Fibroblast of skin of scalp (primary cell): ENCODE measurements at places on chromosomes 12 and 14.

DNA sequence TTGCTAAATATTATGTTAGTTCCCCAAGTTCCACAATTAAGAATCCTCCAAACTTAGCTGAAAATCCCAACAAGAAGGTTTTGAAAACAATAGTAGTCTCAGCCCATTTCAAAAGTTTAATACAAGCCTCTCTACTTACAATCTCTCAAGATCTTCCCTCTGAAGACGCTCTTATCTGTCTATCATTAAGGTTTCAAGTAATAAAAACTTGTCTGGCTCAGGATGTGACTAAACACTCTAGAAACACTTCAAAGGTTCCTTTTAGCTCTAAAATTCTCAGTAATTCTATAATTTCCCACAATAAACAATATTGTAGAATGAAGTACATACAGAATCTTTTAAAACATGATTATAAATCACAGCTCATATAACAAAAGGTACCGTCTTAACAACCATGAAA lies 16.3 kb downstream of the YAF2 start:
- DNase-seq, result no peak

GRCh38 chr14:75238756-75239455 lies 39.7 kb upstream of the FOS start:
- DNase-seq, result no peak

DNA sequence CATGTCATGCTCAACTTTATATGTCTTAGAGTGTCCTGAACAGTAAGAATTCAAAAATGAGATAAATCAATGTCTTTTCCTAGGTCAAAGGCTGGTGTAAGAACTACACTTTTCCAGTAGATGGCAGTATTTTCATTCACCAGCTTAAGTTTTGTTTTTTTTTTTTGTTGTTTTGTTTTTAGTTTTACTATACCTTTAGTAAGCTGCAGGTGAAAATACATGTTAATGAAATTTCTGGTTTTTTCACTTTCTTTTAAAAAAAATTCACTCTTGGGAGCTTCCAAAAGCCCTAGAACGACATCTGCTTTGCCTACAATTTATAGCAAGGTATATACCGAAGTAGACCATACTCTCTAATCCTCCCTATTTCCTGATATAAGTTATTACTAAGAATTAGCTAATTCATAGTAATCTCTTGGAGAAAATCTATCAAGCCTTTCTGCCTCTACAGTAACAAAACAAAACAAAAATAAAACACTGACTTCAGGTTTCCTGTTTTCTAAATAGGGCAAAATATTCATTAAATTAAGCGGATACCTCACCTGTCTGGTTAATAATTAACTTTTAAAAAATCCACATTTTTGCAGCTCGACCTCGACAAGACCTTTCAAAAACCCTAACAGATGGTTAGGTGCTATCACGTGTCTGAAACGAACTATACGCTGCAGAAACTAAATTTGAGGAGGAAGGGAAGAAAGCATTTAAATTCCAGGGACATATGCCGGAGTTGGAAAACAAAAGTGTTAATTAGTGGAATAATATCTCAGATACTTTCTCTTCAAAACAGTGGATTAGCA lies 2.7 kb upstream of the SAMD4A start:
- DNase-seq, result peak; percentile 39

GRCh38 chr12:13233830-13234641 lies 37.5 kb downstream of the EMP1 start:
- peak; percentile 66 for DNase-seq

- DNase-seq, result no peak
These were observed 651 bp downstream of the PFKM start for GRCh38 chr12:48119834-48120195.

DNA sequence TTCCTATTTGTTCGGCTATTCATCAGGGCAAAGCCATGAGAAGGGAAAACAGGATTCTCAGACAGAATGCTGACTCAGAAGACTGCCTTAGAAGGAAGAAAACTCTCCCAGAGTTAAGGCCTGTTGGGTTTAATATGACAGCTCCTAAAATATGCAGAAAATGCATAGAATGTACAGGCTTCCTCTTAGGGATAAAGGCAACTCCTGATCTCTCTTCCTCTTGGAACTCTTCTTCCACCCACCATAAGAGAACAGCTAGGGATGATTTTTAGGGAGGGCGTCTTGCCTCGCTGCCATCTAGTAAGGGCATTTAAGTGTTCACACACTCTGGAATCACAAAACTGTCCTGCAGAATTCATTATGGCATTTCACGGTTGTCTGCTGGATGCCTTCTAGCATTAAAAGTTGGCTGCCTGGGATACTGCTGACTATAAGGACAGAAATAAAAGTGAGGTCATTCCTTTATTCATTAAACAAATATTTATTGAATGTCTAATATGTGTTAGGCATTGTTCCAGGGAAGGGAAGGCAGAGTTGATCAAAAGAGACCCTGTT lies 73.7 kb downstream of the DCAF5 start:
- peak; percentile 96 for DNase-seq

DNA sequence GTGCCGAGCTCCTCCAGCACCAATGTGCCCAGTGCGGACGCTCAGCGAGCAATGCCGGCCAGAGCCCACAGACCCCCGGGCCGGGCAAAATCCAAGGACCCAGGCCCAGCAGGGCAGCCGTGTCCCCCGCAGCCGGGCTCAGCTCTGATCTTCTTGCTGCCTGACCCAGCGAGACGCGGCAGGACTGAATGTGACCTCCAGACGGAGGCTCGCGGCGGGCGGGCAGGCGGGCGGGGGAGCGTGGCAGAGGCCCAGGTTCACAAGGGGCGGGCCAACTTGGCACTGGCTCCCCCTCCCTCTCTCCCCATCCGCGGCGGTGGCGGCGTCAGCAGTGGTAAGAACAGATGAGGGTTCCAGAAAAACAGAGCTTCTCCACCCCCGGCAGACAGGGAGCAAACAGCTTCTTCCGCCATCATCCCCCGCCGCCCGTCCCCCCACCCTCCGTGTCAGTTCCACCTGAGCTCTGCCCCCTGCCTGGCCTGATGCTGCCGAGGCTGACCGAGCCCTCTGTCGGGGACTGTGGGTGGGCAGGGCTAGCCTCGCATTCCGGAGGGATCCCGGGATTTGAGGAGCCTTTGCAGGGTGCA lies 94.3 kb downstream of the RFLNA start:
- DNase-seq, result peak; percentile 86

- peak; percentile 95 for DNase-seq
These were observed 296.5 kb downstream of the TMEM132D start for GRCh38 chr12:129607301-129607700.

DNA sequence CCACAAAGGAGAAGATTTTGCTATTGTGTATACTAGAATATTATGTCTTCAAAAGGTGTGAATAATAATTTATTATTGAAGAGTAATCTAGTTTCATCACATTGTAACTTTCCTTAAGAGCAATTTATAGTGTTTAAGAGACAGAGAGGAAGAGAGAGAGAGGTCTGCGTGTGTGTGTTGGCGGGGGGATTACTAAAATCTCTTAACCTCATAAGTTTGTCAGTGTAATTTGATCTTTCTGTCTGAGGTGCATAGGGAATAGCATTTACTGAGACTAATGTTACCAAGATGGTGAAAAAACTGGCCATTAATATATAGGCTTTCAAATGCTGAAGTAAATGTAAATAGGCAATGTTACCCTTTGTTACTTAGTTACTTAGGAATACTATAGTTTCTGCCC lies 48.2 kb upstream of the BTG1 start:
- DNase-seq, result no peak

DNA sequence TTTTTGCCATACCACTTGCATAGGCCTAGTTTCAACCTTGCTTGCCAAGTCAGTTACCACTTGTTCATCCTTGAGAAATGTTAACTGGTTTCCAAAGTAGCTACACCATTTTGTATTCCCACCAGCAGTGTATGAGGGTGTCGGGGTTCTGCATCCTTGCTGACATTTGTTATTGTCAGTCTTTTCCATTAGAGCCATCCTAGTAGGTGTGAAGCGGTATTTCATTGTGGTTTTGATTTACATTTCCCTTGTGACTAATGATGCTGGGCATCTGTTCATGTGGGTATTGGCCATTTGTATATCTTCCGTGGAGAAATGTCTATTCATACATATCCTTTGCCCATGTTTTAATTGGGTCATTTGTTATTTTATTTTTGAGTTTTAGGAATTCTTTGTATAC lies 27.6 kb upstream of the GALNT16 start:
- no peak for DNase-seq

GRCh38 chr14:65867333-65867732 lies 454.8 kb downstream of the FUT8 start:
- DNase-seq, result no peak

GRCh38 chr14:88552876-88553275 lies 1.9 kb downstream of the PTPN21 start:
- DNase-seq, result no peak

- no peak for DNase-seq
These were observed 21.8 kb downstream of the MGAT4C start for GRCh38 chr12:86234316-86234855.

DNA sequence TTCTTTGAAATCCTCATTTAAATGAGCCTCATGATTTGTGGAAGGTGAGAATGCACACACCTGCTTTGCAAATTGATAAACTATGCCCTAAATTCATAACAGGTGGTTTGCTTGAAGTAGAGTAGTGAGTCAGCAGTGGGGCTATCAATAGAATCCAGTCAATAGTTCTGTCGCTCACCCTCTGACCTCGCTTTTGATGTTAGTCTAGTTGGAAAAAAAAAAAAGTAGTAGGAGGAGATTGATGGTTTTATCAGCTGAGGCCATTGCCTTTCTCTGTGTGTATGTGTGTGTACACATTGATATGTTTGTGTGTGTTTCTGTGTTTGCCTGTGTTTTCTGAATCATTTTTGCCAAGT lies 267.3 kb downstream of the SNAPC1 start:
- DNase-seq, result no peak

DNA sequence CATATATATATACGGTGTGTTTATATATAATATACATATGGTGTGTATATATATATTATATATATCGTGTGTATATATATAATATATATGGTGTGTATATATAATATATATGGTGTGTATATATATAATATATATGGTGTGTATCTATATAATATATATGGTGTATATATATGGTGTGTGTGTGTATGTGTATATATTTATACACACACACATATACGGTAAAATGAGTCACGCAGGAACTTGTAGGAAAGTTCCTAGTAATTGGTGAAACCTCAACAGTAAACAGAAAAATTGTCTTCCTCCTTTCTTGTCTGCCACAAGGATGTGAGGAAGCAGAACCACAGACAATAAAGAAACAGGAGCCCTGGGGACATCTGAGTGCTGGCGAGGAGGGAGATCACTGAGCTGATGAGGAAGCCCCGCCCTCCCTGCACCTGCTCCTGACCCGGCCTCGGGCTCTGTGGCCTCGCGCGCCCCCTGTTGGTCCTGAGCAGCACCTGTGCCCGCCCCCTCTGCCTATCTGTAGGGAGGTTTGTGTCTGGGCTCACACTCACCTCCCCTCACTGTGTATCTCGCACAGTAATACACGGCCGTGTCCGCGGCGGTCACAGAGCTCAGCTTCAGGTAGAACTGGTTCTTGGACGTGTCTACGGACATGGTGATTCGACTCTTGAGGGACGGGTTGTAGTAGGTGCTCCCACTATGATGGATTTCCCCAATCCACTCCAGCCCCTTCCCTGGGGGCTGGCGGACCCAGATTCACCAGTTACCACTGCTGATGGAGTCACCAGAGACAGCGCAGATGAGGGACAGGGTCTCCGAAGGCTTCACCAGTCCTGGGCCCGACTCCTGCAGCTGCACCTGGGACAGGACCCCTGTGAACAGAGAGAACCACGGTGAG lies 1079.4 kb downstream of the TMEM121 start:
- DNase-seq, result no peak

DNA sequence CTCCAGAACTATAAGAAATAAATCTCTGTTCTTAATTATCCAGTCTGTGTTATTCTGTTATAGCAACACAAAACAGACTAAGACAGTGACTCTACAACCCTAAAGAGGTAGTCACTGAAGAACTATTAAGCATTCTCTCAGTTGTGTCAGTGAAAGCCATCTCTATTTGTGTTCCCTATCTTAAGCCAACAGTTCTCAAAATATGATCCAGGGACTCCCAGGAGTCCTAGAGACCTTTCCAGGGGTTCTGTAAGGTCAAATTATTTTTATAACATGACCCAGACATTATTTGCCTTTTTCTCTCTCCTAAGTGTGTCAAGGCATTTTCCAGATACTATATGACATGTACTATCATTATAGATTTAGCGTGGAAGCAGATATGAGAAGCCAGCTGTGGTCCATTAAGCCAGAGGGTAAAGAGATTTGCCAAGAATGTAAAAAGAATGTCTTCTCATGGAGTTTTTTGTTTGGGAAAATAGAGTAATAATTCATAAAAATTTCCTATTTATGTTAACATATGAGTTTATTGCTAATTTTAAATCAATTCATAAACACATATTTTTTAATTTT lies 315.8 kb downstream of the RGS6 start:
- DNase-seq, result no peak

DNA sequence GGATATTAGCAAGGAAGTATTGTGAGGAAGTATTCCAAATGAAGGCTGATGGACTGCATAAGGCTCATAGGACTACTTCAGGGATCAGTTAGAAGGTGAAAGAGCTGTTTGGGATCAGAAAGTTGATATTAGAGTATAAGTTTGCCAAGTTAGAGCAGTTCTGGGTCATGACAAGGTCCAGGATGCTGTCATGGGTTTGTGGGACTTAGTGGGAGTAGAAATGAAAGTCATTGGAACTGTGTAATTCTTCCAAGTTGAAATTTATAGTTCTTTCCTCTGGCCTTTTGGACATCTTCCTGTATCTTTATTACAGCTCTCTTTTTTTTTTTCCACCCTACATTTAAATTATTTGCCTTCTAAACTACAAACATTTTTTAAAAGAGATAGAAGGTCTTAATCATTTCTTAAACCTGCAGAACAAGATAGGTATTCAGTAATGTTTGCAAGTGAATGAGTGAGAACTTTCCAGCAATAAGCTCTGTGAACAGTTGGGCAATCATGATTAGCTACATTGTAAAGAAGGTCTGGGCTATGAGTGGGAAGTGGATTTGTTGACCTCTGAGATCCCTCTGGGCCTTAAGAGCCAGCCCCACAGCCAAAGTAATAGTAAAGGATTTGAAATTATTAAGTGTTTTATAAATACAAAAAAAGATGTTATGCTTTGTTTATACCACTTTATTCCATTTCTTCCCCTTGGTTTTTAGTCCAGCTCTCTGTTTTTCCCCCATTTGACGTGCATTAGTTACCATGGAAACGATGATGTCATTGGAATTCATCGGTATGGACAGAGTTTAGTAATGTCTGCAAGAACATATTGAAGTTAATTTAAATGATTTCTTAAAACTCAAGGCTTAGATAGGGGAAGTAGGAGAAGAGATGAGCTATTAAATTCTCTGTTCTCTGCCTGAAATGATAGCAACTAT lies 247.9 kb upstream of the ARHGAP5 start:
- peak; percentile 81 for DNase-seq

- DNase-seq, result no peak
These were observed 19.5 kb downstream of the MAPK1IP1L start for GRCh38 chr14:55070981-55071411.

GRCh38 chr12:113359133-113359938 lies 949 bp downstream of the PLBD2 start:
- DNase-seq, result no peak

DNA sequence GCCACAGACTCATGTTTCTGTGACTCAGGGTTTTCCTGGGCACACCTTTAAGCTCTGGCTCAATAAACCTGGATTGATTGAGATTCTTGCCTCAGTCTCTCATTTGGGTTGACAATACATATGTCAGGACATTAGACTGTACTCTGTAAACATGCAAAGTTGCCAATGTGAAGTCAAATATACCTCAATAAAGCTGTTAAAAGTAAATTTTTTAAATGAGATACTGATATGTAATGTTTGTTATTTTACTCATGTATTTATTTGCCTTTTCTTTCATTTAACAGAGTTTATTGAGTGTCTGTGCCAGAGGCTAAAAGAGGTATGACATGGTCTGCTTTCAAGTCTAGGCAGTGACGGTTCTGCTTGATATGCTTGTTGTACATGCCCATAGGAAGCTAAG lies 3.7 kb upstream of the ETFBKMT start:
- no peak for DNase-seq

- DNase-seq, result no peak
These were observed 79.6 kb downstream of the PPM1A start for GRCh38 chr14:60328583-60328982.
